Activated CD8-positive, alpha-beta memory T cell treated with anti-CD3 and anti-CD28 coated beads, Interleukin-2, amount 10 ng/mL, durations not matched to agents 7 days and 5 days (primary cell): ENCODE measurements at places on chromosomes 16 and 17.
A peak's percentile ranks its signal among the peaks of the same experiment; 100 is the strongest.

GRCh38 chr17:30323895-30324319 lies 9.9 kb downstream of the TMIGD1 start:
- peaks cover 19% of the 10 kb centered on the region for H3K4me1 ChIP-seq
- no peak overlapping the region for H3K4me3 ChIP-seq
- H3K27ac ChIP-seq: peak overlapping the region; percentile 67
- DNase-seq: peak; percentile 62
- no peaks in the 10 kb centered on the region for H3K36me3 ChIP-seq

DNA sequence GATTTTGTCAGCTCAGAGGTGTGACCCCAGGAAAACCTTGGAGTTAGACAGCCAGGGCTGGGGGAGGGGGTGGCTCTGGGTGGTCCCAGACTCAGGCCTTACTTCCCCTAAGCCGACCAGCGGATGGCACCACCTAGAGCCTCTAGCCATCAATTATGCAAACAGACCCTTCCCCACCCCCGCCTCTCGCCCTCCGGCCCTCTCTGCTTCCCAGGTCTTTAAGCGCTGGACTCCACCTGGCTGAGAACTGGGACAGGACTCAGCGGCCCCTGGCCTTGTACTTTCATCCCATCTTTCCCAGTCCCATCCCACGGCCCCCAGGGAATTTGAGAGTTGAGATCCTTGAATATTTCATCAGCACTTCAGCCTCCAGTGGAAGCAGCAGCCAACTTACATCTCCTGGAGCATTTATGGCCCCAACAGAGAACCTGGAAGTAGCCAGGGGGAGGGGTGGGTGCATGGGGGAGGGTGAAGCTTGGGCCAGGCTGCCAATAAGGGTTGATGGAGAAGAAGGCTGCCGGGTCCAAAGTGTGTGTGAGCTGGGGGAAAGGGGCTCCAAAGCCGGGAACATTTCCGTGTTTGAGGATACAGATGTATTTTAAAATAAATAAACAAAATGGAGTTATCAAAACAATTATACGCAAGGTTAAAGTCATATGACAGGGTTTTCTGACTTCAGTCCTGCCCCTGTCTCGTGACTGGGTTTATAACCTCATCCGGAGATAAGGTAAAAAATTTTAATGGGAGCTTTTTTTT lies 7.5 kb upstream of the JUP start:
- no peak overlapping the region for H3K4me3 ChIP-seq
- no peaks in the 10 kb centered on the region for H3K36me3 ChIP-seq
- no peak for DNase-seq

DNA sequence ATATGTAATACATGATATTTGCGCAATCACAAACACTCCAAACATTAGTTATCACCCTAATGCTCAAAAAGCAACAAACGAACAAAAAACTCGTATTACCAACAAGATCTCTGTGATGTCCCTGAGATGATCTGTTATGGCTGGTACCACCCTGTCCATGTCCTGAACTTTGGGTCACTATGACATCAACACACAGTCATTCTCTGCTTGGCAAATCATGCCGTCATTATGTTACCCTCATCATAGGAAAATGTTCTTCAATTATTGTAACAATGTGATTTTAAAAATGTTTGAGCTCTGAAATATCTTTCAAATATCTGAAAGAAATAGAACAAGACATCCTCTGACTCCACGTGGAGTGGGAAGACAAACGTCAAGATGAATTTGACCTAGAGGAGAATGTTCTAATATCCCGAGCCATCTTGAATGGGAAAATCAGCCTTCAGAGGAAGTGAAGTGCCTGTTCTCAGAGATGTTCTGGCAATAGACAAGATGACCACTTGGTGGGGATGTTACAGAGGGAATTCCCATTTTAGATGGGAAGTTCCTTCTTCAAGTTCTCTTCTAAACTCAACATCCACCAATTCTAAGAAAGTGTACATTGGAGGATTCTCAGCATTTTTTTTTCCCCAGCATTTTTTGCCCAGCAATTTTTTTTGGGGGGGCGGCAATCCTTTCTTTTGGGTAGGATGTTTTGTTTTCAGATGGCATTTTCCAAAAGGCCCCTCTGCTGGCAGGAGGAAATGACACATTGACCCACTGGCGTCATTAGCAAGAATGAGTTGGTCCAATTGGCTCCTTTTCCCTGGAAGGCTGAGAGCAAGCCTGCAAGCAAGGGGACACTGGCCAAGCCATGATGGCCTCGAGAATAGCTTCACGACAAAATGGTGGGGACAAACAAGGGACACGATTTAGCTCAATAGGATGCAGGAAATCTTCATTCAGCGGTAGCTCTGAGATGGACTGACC lies 3.7 kb upstream of the HSD17B2 start:
- H3K27me3 ChIP-seq: peaks cover 14% of the 10 kb centered on the region
- no peak for DNase-seq
- no peaks in the 10 kb centered on the region for H3K36me3 ChIP-seq
- H3K4me1 ChIP-seq: no peaks in the 10 kb centered on the region
- H3K4me3 ChIP-seq: no peak overlapping the region

DNA sequence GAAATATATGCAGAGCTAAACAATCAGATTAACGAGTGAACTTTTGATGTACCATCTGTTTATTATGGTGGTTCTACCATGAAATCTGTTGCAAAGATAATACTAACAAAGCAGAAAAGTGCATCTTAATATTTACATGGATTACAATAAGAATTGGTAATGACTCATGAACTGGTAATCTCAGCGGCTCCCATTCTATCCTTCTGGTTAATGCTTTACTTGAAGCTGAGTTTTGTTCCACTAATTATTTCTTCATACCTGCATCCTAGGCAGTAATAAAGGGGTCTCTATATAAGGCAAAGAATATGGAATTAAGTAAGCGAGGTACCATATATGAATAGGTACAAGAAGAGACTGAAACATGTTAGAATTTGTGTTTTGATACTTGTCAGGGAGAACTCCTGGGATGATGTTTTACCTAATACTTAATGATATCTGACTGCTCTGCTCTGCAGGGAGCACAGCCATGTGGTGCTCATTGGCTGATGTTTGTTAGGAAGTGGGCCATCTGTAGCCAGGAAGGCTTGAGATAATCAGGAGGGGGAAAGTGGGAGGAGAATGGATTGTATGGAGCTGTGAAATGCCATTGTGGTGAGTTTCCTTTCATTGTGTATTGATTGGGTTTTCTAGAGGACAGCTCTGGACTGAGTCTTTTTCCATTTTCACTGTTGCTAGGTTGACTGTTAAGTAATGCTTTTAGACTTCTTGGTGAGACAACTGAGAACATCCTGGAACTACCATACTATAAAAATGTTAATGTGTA lies 52.6 kb downstream of the MAP2K6 start:
- no peak overlapping the region for H3K27ac ChIP-seq
- H3K4me1 ChIP-seq: no peaks in the 10 kb centered on the region
- H3K4me3 ChIP-seq: no peak overlapping the region

DNA sequence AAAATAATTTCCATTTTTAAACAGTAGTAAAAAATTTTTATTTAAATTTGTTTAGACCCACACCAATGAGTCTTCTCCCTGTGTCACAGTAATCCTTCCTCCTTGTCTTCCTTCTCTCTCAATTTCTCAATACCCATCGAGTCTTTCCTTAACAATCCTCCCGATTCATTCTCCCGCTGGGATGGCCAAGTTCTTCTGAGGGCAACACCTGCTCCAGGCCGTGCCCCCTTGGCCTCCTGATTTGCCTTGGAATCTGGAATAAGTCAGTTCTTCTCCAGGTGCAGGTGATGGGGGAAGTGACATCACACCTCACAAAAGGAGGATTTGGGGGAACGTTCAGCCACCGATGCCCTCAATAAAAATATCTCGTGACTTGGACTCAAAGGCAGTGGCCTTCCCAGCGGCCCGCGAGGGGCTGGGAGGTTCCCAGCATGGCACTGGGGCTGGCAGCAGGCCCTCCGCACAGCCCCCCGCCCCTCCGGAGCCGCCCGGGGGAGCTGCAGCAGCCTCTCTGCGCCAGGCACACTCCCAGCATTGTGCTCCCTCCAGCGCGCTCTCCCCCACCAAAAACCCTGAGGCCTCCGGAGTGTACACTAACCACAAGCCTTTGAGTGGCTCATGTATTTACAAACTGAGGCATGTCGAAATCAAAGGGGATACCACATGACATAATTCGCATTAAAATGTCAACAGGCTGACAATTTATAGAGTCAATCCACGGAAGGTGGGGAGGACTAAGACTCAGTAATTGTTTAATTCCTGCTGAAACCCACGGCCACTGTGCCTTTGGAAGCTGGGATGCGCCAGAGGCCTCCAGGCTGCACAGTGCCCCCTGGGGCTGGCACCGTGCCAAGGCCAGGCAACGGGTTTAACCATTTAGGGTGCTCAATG lies 120.5 kb downstream of the ZFHX3 start:
- no peak overlapping the region for H3K27ac ChIP-seq
- no peak overlapping the region for H3K4me3 ChIP-seq
- H3K4me1 ChIP-seq: peaks cover 5% of the 10 kb centered on the region

GRCh38 chr16:77833921-77834634 lies 45.7 kb downstream of the VAT1L start:
- H3K27me3 ChIP-seq: peaks cover 3% of the 10 kb centered on the region
- no peaks in the 10 kb centered on the region for H3K4me1 ChIP-seq
- no peak for DNase-seq
- H3K27ac ChIP-seq: no peak overlapping the region

- no peaks in the 10 kb centered on the region for H3K27me3 ChIP-seq
- no peak overlapping the region for H3K4me3 ChIP-seq
- H3K4me1 ChIP-seq: no peaks in the 10 kb centered on the region
- no peak for DNase-seq
These were observed 7.8 kb downstream of the BCAS3 start for GRCh38 chr17:60685437-60685836.

DNA sequence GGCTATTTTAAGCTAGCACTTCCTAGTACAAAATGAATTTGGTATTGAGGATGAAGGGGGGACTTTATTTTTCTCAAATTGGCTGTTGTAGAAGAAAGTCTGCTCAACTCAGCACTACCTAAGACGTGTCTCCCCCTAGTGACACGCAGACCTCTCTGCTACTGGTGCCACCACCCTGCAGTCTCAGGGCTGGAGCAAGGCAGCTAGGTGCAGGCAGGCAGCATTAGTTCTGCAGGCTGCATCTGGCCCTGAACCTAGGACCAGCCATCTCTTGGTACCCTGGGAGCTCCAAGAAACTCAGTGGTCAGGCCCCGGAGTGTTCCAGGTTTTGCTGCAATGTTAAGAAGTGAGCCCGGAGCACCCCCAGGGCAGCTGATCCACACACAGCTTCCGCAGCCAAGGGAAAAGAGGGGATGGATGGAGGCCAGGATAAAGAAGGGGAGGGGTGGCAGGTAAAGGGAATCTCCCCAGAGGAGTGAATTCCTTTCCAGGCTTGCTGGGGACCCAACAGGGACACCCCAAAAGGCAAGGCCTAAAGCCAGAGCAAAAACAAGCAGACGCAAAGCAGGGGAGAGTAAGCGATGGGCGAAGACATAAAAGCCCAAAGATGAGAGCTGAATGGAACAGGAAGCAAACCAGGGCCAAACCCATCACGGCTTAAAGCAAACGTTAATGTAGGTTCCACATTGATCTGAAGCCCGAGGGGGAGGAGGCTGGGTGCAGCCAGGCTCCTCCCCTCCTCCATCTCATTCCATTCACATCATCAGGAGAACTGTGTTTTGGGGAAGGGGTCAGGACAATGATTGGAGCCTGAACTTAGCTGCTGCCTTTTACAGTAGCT lies 200.5 kb downstream of the ZFHX3 start:
- H3K27me3 ChIP-seq: peaks cover 14% of the 10 kb centered on the region
- peak; percentile 53 for DNase-seq
- no peaks in the 10 kb centered on the region for H3K36me3 ChIP-seq
- H3K4me3 ChIP-seq: no peak overlapping the region
- no peak overlapping the region for H3K27ac ChIP-seq
- peaks cover 31% of the 10 kb centered on the region for H3K4me1 ChIP-seq

GRCh38 chr17:38600416-38600815 lies 5.3 kb downstream of the SRCIN1 start:
- H3K27ac ChIP-seq: no peak overlapping the region
- H3K4me3 ChIP-seq: no peak overlapping the region
- peaks cover 7% of the 10 kb centered on the region for H3K4me1 ChIP-seq
- peaks cover 85% of the 10 kb centered on the region for H3K27me3 ChIP-seq
- DNase-seq: no peak
- no peaks in the 10 kb centered on the region for H3K36me3 ChIP-seq

- DNase-seq: no peak
- peaks cover 5% of the 10 kb centered on the region for H3K36me3 ChIP-seq
- no peaks in the 10 kb centered on the region for H3K27me3 ChIP-seq
- H3K27ac ChIP-seq: no peak overlapping the region
- H3K4me1 ChIP-seq: peaks cover 24% of the 10 kb centered on the region
These were observed 10.8 kb upstream of the SLFN12L start for GRCh38 chr17:35548208-35548810.

GRCh38 chr16:4544473-4544872 lies 5.9 kb upstream of the CDIP1 start:
- no peak overlapping the region for H3K27ac ChIP-seq
- H3K4me1 ChIP-seq: peaks cover 5% of the 10 kb centered on the region
- peaks cover 3% of the 10 kb centered on the region for H3K27me3 ChIP-seq
- H3K4me3 ChIP-seq: no peak overlapping the region
- H3K36me3 ChIP-seq: peaks cover 7% of the 10 kb centered on the region
- no peak for DNase-seq

DNA sequence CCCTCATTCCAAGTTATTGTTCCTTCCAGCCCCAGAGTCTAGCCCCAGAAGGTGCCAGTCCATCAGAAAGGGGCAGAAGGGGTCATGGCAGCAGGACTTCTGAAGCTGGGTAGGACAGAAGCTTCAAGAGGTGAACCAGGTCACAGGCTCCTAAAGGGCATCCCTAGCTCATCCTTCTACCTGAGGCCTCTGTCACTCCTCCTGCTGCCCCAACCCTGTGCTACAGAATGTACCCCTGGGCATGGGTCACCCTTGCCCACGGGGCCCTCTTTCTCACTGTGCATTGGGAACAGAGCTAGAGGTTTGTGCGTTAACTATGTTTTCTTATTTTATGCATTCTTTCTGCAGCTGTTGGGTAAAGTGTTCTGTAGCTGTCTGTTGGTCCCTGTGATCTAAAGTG lies 46.5 kb downstream of the DNAH17 start:
- H3K4me3 ChIP-seq: no peak overlapping the region
- peaks cover 2% of the 10 kb centered on the region for H3K27me3 ChIP-seq
- peaks cover 16% of the 10 kb centered on the region for H3K4me1 ChIP-seq
- DNase-seq: no peak
- H3K27ac ChIP-seq: no peak overlapping the region

- H3K36me3 ChIP-seq: peaks cover 41% of the 10 kb centered on the region
- H3K27me3 ChIP-seq: no peaks in the 10 kb centered on the region
- no peak overlapping the region for H3K4me3 ChIP-seq
- H3K4me1 ChIP-seq: peaks cover 9% of the 10 kb centered on the region
- no peak overlapping the region for H3K27ac ChIP-seq
These were observed 13.7 kb downstream of the BLMH start for GRCh38 chr17:30278032-30278431.

DNA sequence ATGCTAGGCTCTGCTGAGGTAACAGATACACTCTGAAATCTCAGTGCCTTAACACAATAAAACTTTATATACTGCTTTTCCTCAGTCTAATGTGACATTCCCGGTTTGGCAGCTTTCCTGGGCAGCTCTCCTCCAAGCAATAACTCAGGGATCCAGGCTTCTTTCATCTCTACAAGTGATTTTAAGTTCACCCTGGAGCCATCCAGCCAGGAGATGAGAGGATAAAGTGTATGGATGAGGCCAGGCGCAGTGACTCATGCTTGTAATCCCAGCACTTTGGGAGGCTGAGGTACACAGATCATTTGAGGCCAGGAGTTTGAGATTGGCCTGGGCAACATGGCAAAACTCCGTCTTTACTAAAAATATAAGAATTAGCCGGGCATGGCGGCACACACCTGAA lies 147.2 kb downstream of the UTP18 start:
- H3K4me3 ChIP-seq: no peak overlapping the region
- H3K27ac ChIP-seq: no peak overlapping the region
- H3K36me3 ChIP-seq: no peaks in the 10 kb centered on the region
- no peaks in the 10 kb centered on the region for H3K4me1 ChIP-seq
- H3K27me3 ChIP-seq: peaks cover 18% of the 10 kb centered on the region
- DNase-seq: no peak
